ENCODE measurements at places on chromosomes 3 and 15.

DNA sequence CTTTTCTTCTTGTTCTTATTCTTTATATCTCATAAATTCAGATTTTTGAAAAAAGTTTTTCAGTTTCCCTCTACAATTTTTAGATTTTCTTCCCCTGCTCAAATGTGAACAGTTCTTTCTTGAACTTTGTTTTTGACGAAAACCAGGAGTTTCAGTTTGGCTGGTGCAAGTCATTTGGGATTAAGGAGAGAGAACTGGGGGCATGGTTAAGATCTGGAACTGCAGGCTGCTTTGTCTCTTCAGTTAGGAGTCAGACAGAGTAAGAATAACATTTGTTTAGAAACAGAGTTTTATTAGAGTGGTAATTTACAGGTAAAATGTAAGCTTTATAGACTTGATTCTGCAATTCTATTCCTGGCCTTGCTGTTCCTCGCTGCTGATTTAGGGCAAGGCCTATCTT, 310.5 kb upstream of the C2CD4B start:
- no peak for DNase-seq

DNA sequence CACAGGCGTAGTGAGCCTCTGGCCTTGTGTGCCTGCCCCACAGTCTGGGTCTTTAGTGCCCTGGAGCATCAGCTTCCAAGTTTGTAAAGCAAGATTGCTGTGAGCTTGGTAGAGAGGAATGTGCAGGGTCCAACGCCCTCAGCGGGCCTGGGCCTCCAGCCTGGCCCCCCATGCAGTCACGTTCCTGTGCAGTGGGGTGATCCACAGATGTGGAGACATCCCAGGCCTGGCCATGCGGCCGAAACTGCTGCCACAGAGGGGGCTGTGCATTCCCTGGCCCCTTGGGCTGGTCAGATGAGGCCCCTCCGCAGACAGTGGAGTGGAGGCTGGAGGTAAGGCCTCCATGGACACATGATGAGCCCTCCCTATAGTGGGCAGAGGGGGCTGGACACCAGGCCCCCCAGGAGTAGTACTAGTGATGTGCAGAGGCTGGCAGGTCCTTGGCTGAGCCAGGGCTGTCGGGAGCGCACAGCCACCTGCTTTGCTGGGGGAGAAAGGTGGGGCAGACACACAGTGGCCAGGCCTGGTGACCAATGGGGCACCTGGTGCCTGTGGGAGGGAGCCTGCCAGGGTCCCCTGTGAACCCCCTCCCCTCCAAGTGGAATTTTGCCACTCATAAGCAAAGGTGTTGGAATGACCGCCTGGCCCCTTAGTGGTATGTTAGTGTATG, 71.5 kb downstream of the EFCAB12 start:
- DNase-seq = no peak

GRCh38 chr3:186787642-186788481, 4.5 kb downstream of the EIF4A2 start:
- no peak for DNase-seq

- peak; percentile 17 for DNase-seq
Observed at GRCh38 chr3:128559486-128560225, 66.7 kb upstream of the GATA2 start.

DNA sequence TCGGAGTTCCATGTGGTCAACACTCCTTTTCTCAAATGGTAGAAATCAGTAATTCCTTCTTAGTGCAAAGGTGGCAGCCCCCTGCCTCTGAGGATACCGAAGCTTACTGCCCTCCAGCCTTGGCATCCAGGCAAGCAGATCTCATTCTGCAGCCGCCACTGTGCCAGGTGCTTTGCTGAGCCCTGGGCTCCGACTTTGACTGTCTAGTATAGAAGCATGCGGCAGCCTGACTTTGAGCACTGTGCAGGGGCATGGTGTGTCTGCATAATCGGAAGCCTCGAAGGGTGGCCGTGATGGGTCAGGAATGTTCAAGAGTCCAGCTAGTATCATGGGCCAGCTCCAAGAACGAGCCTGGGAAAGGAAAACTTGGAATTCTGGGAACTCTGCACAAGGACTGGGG, 39.7 kb downstream of the ABTB1 start:
- DNase-seq = no peak

DNA sequence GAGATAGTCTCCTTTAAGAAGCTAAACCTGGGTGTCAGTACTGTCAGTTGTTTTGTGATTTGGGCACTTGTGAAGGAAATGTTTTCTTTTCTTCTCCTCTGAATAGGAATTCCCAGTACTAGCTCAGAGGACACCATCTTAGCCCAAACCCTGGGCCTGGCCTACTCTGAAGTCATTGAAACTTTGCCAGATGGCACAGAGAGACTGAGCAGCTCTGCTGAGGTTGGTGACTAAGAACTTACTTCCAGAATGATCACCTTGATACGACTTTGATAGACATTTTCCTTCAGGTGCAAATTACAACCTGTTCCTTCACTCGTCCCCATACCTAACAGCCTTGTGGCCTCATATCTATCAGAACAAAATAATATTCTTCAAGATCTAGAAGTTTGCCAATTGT, 100.2 kb downstream of the LARS2 start:
- DNase-seq = no peak

DNA sequence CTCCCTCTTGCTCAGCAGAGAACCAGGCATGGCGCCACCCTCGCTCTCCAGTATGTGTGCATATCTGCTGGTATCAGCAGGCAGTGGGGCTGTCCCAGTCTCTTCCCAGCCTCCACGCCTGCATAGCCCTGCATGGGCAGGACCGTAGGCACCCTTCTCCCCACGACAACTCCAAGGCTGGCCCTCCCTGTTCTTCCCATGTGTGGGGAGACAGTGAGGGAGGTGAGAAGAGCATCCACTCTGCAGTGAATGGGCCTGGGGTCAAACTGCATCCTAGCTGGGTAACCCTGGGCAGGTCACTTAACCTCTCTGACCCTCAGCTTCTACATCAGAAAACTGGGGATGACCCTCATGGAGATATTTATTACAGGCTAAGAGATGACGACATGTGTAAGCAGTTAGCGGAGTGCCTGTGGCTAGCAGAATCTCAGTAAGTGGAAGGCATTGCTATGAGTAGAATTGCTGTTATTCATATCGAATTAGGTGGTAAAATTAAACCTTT, 13.3 kb upstream of the SSUH2 start:
- DNase-seq = no peak

GRCh38 chr3:141600331-141600730, 113.5 kb downstream of the RASA2 start:
- no peak for DNase-seq

- peak; percentile 72 for DNase-seq
Observed at GRCh38 chr3:172522871-172523818, at the start of gene TNFSF10. Gene TNFSF10, minus strand, starts transcription at chr3:172523430. Its CDS starts 46 bp downstream, at chr3:172523384.

DNA sequence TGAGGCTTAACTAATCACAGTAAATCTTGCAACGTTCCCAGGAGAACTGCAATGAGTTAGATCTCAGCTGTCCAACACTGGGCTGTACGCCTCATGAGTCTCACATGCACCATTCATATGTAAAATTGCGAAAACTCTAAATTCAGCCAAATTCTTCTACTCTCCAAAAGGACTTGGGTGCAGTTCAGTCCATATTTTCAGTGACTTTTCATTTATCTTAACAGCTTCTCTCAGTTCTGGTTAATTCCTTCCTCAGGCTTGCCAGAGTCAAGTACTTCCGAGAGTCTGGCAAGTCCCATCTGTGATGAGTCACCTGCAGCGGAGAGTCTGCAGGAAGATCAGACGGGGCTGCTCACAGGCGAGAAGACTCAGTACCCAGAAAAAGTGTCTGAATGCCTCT, 11.5 kb downstream of the CCDC80 start:
- peak; percentile 13 for DNase-seq

GRCh38 chr3:144148356-144148755, 176.7 kb downstream of the DIPK2A start:
- DNase-seq = no peak

DNA sequence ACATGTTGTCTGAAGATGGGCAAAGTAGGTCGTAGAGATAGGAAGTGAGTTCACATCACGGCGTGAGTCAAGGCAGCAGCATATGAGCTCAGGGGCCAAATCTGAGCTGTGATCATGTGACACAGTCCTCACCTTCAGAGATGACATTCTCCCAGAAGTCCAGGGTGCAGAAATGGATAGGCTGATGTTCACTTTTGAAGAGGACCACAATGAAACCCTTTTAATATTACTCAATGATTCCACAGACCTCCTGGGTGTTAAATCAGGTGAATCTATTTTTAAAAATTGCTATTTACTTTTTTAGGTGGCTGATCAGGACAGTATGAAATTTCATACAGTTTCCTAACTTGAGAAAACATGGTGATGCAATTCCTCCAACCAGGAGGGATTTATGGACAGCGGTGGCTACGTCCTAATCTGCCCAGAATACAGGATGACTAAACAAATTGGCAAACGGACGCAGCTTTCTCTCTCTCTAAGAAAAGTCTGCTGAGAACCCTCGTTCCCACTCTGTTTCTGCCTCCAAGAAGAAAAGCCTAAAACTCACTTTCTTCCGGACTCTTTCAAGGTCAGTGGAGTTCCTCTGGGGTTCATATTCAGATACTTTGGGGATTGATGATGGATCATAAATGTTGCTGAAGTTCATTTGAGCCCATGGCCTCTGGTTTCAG, 34.4 kb downstream of the B3GNT5 start:
- no peak for DNase-seq

DNA sequence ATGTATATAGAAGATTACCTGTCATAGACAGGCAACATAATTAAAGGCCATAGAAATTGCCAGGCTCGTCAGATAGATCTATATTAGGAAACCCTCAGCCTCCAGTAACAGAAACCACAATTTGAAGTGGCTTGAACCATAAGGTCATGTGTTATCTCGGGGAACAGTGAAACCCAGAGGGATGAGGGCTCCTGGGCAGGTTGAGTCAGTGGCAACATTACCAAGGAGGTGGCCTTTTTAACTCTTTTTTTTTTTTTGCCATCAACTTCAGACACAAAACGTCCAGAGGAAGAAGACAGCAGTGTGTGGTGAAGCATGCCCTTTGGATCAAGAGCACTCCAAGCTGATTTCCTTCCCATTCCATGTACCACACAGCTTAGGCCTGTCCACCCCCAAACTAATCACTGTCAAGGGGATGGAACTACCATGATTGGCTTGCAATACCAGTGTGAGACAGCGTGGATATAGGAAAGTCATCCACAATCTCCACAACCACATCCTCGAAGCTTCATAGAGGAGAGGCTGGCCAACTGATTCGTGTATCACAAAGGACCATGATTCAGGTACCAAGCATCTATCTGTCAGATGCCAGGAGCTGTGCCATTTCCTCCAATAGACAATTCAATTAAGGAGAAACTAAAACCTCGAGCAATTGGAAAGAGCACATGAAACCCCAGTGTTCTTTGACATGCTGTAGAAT, 999 bp upstream of the KIF7 start:
- DNase-seq = no peak

- DNase-seq = no peak
Observed at GRCh38 chr3:127999509-128000106, 52.6 kb upstream of the SEC61A1 start.

DNA sequence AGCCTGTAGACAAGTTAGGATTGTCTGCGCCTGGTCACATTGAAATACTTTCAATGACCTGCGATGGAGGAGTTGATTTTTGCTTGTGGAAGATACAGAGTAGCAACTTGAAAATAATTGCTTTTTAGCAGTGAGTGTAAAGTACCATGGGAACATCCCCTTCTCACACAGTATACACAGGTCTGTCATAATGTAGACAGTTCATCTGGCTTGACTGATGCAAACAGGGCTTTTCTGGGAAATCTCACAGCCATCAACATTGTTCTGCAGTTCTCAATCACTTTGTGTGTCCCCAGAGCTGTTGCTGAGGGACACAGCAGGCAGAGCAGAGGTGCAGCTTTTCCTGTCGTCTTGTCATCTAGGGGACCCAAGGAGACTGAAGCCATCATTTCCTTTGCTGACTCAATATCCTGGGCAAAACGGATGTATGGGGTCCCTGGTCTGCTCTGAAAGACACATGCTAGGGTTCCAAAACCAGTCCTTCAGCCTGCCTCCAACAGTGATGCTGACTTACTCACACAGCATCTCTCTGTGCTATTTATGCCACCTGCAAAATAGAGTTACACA, 5.3 kb upstream of the REC114 start:
- DNase-seq = no peak

- DNase-seq = no peak
Observed at GRCh38 chr3:183819831-183820230, 5.5 kb downstream of the MAP6D1 start.

GRCh38 chr3:173306110-173306509, 91.4 kb upstream of the NLGN1 start:
- DNase-seq = no peak

- no peak for DNase-seq
Observed at GRCh38 chr3:114904633-114905032, 242.5 kb downstream of the ZBTB20 start.

DNA sequence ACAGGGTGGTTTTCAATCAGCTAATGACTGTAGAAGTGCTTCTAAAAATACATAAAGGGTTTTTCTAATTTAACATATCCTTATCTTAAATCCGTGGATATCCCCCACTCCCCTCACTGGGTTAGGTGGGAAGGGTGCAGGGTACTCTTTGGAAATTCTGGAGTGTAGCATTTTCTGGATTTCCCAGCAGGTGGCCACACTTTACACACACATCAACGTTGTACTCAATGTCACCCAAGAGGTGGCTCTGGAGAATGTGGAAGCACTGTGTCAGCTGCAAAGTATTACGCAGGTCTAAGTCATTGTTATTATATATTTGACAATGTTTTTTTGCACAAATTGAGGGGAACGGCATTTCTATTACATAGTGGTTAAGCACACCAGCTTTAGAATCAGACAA, 168.8 kb downstream of the CHDH start:
- no peak for DNase-seq

GRCh38 chr15:93239591-93239990, 150.6 kb upstream of the RGMA start:
- DNase-seq = no peak

- DNase-seq = no peak
Observed at GRCh38 chr3:62329971-62330370, 43.4 kb downstream of the FEZF2 start.

DNA sequence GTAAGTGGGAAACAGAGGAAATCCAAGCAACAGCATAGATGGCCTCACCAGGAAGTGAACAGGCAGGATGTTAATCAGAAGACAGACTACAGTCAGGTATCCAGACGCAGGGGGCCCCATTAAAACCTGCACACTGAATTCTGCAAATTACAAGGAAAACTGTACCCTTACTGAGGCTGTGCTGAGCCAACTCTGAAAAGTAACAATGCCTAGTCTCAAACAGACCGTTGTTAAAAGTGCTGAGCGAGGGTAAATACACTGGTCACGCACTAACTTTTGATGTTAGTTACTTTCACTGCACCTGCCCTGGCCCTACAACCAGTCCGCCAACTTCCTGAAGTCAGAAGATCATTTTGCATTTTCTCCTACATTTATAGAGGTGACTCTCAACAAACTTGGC, 1.0 kb downstream of the TAMM41 start:
- DNase-seq = peak; percentile 14
